ENCODE measurements at places on chromosomes 7 and 10.

DNA sequence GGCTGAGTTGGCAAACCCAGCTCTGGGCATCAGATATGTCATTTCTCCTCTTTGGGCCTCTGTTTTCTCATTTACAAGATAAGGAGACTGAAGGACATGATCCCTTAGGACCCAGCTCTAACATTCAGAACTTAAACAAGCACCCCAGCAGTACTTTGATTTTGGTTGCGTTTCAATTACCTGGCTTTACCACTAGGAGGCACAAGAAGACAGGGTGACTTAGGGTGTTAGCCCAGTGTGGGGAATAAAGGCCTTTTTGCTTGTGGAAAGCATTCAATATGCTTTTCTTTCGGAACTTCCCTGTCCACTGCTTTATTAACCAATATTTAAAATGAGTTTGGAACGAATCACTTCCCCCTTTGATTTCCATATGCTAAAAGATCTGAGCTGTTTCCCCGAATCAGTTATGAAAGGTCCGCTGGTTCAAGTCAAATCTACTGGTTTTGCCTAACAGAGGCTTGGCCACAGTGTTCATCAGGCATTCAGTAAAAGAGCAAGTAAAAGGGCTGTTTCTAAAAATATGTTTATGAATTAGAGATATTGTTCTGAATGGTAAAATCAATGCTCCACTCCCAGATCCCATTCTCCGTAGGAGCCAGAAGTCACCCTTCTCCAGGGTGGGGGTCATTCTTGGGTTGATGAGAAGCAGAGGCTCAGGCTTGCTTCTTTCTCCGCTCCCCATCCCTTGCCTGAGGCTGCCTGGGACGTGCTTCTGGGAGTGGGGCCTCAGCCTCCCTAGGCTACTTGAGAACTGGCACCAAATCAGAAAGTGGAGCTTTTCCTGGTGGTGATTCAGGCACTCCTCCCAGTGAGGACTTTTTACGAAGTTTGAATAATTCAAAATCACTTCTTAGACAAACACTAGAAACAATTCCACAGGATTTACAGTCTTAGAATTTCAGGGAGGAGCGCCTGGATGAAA is 105.5 kb downstream of the MYOF start:
- peak; percentile 58 for DNase-seq

GRCh38 chr7:103937680-103938079 is 51.8 kb downstream of the RELN start:
- DNase-seq = no peak

DNA sequence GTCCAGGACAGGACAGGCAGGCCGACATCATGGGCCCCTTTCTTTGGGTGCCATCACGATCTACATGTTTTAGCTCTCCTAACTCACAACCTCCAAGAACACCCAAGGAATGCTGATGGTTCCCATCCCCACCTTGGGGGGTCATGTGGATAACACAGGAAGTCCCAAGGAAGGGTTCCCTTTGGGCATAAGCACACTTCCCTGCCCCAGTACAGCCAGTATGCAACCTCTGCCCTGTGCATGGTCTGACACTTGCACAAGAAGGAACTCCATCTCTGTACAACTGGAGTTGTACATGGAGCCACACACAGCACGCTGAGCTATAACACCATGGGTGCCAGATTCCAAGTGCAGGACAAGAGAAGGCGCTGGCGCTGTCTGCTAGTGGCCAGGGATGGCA is 11.0 kb downstream of the MAT1A start:
- no peak for DNase-seq

GRCh38 chr10:87550741-87551140 is 46.0 kb downstream of the MINPP1 start:
- DNase-seq = no peak
